Aorta (tissue), 5 donors: ENCODE measurements at places on chromosomes 6 and 20. TPM values are rescaled to one million over a fixed set of nuclear protein-coding genes. Genes with fewer than 3 reads are reported as not detected.

DNA sequence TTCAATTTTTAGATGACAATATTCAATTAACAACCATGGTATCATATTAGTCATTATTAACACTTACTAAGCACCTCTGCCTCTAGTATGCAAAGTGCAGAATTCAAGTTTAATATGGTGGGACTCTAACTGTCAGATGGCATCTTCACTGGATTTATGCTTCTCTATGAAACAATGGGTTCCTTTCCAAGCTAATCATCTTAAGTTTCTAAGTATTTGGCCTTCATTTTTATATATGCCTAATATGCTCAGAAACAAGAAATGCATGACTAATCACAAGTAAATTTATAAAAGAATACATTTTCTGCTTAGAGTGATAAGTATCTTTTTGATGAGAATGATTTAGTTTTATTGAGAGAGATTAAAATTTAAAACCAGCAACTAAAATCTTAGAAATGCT is 144.7 kb downstream of the HIVEP2 start:
- no peak for DNase-seq

KIF3B gene
- total RNA-seq = 28.0 TPM

- DNase-seq = no peak
Measured at GRCh38 chr20:38325905-38326304, 20.4 kb upstream of the LBP start.

GRCh38 chr6:9520417-9521151 is 894.3 kb downstream of the TFAP2A start:
- no peak for DNase-seq

PGC gene
- total RNA-seq = 0.65 TPM

- no peak for DNase-seq
Measured at GRCh38 chr6:30813631-30814145, 69.3 kb upstream of the IER3 start.
